ENCODE measurements at places on chromosomes 11 and 22.

GRCh38 chr11:72815110-72815618 is 953 bp downstream of the ATG16L2 start:
- DNase-seq: peak; percentile 15

GRCh38 chr11:70194792-70195791 is 8.0 kb upstream of the FADD start:
- DNase-seq: no peak

DNA sequence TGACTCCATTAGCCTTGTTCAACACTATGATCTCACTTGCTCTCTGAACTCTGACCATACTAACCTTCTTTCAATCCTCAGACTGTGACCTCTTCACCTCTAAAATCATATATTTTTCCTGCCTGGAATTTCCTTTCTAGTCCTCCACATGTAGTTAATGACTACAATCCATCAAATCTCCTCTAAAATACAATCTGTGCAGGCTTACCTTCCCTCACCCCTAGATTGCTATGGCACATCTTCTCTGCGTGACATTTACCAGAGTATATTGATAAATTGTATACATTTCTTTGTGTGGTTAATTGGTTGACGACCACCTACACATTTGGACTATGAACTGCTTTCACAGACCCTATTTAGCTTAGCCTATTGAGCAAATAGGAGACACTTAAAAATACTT is 1330.2 kb upstream of the TENM4 start:
- DNase-seq: no peak

GRCh38 chr11:8709002-8709672 is 26.5 kb downstream of the RPL27A start:
- peak; percentile 15 for DNase-seq

- no peak for DNase-seq
These were observed 321.0 kb downstream of the NTM start for GRCh38 chr11:131691181-131692041.

- DNase-seq: peak; percentile 60
These were observed 79.0 kb downstream of the TTC28 start for GRCh38 chr22:28600546-28601143.

GRCh38 chr11:125057693-125058016 is 5.5 kb upstream of the SLC37A2 start:
- DNase-seq: no peak

DNA sequence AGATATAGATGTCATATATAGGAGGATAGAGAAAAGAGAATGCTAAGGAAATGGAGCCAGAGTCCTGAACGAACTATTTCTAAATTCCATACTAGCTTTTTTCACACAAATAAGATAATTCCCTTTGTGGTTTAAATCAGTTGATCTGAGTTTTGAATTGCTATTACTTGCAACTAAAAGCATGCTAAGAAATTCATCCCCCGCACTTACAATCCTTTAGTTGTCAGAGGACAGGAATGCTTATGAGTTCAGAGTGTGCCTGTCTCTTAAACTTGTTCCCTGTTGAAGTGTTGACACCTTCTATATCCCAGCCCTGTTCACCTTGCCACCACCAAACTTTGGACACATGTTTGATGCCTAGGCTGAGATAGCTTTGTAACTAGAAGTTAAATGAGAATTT is 406.2 kb downstream of the METTL15 start:
- DNase-seq: no peak

DNA sequence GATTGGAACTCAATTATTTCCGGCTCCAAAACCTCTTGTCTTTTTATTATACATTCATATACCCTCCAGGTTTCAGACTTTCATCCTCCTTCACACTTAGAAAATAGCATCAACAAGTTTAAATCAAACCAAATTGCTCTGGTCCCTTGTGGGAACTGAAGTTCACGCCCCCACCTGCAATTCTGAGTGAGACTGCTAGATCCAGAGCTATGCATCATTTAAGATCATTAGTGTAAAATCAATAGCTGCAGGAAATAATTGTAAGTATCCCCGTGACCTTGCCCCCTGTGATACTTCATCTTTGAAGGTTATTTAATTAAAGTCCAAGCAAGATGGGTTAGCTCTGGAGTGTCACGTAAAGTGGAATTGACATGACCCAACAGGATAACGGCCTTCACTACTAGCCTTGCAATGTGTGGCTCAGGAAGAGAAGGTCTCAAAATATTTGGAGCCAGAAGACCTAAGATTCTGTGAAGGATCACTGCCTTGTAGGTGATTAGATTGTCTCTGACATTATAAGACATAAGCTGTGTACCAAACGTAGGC is 742.2 kb upstream of the LRRC4C start:
- DNase-seq: no peak

GRCh38 chr11:96136613-96137298 is 206.2 kb downstream of the MAML2 start:
- no peak for DNase-seq

GRCh38 chr11:8018484-8019313 is 31.6 kb downstream of the EIF3F start:
- DNase-seq: peak; percentile 57

DNA sequence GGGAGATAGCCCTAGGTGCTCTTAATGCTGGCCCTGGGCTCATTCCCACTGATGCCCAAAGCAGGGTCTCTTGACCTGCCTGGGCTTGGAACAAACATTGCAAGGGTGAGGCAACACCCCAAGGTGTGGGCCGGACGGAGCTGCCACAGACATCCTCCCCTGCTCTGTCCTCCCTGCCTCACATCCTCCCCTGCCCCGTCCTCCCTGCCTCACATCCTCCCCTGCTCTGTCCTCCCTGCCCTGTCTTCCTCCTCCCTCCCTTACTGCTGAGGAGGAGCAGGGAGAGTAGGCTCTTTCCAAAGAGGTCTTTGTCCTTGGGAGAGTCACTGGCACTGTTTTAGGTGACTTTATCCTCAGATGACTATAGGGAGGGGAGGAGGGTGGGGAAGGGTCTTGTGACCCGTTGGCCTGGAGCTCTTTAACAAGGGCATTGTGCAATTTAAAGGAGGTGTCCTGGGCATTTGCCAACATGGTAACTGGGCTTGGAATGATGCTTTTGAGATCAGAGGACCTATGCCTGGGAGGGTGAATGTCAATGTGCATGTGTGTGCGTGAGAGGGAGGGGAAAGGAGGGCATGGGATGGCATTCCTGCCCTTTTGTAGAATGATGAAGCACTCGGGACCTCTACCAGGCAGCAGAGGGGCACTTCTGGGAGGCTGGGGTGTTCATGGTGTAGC is 700 bp downstream of the FAM180B start:
- DNase-seq: no peak

GRCh38 chr11:103862802-103863174 is 173.7 kb upstream of the DDI1 start:
- DNase-seq: no peak

DNA sequence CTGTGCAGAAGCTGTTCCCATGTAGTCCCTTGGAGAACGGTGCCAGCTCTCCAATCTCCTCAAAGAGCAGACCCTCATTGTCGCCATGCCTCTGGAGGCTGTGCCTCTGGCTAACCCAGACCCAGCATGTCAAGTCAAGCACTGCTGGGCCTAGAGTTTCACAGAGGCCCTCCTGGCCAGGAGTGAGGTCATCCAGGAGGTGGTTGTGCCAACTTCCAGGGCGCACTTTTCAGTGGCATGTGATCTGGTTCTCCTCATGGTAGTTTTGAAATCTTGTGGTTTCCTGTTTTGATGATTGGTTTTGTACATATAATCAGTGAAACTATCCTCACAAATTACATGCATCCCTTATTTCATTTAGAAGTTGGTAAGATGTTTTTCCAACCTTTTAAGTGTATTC is 78.9 kb downstream of the PPFIBP2 start:
- DNase-seq: peak; percentile 57

- DNase-seq: no peak
These were observed 17.8 kb downstream of the CCDC15 start for GRCh38 chr11:124971810-124972209.

GRCh38 chr11:47004595-47005033 is 68.1 kb downstream of the CSTPP1 start:
- DNase-seq: peak; percentile 91

GRCh38 chr22:16988257-16988656 is 19.8 kb downstream of the GAB4 start:
- no peak for DNase-seq

DNA sequence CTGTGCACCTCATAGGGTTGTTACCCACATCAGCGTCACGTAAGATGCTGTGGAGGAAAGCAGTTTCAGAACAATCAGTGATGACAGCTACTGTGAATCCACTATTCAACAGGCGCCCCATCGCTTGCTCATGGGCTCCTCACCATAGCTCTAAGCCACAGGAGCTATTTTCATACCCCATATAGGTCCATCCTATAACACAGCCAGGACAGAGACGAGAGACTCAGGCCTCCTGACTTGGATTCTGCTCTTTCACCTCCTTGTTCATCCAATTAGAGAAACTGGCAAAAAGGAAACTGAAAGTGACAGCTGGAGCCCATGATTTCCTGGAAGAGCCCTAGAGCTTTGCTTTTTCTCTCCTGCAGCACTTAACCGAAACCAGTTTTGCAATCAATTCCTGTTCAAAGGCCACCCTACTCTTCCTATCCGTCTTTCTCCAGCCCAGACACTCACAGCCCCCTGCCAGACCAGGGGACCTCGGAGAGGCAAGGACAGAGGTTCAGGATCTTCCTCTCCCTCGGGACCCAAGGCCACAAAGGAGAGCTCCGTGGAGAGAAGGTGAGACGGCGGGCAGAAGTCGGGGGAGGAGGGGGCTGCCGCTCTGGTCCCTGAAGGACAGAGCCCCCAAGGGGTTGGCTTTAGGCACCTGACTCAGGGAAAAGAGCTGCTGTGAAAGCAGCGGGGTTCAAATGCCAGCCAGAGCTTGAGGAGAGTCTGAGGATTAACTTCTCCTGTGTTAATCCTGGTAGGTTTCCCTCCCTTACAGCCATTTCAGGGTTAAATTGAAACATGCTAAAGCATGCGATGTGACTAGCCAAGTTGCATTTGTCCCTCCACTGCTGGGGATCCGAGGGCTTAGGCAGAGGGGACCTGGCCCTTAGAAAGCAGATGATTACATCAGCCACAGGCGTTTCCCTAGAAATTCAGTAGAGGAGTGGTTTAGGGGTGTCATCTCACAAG is at the start of gene APOL6:
Gene APOL6 (plus strand): TSS at position 381 of the 960 bp plus-strand sequence. CDS start 7,980 bp downstream, outside the sequence.
- peak; percentile 63 for DNase-seq
